Adrenal gland (tissue), 19 donors: ENCODE measurements at places on chromosomes 3 and 15. TPM values are rescaled to one million over a fixed set of nuclear protein-coding genes. Genes with fewer than 3 reads are reported as not detected.

Gene SENP2
- 37.4 TPM for total RNA-seq

Gene FAM107A
- 11.6 TPM for total RNA-seq

Gene ARL14
- total RNA-seq = not detected

Gene RHOV
- total RNA-seq = not detected

Gene GHSR
- total RNA-seq = not detected

Gene GNAT1
- total RNA-seq = not detected

Gene SPINK8
- total RNA-seq = not detected

Gene MAP1A
- total RNA-seq = 27.0 TPM

Gene XYLB
- 9.2 TPM for total RNA-seq

Gene NAA50
- total RNA-seq = 132 TPM

Gene SERPINI1
- 3.8 TPM for total RNA-seq

Gene PRTG
- total RNA-seq = 3.4 TPM

Gene SEMA7A
- 32.0 TPM for total RNA-seq

Gene GREM1
- 0.84 TPM for total RNA-seq

Gene TIMP4
- total RNA-seq = 8.9 TPM

Gene GP5
- total RNA-seq = not detected

Gene PLA2G4D
- total RNA-seq = not detected

Gene TRIM71
- not detected for total RNA-seq

Gene ITGA11
- 52.5 TPM for total RNA-seq

Gene CDV3
- 236 TPM for total RNA-seq

Gene TGM5
- not detected for total RNA-seq

Gene PSMD2
- total RNA-seq = 212 TPM

Gene PLXNB1
- 5.9 TPM for total RNA-seq

Gene ARHGAP31
- total RNA-seq = 4.0 TPM

Gene PTPN23
- 34.8 TPM for total RNA-seq

Gene IQCF5
- not detected for total RNA-seq

Gene KLF15
- total RNA-seq = 22.4 TPM

Gene RNF13
- total RNA-seq = 62.4 TPM

Gene IMP3
- 155 TPM for total RNA-seq

Gene ZNF660
- 0.83 TPM for total RNA-seq

Gene NR2E3
- 0.17 TPM for total RNA-seq

Gene ZNF501
- 4.6 TPM for total RNA-seq

Gene SH2D7
- total RNA-seq = not detected

Gene HYAL1
- total RNA-seq = 38.3 TPM

Gene RPL39L
- 2.7 TPM for total RNA-seq

Gene STXBP5L
- total RNA-seq = 2.9 TPM

Gene ERICH6
- total RNA-seq = 0.47 TPM

Gene ARHGEF26
- 4.1 TPM for total RNA-seq

Gene CD200R1
- 1.2 TPM for total RNA-seq

Gene EPB42
- total RNA-seq = not detected
